ENCODE measurements at places on chromosomes 7 and 10.
A peak's percentile ranks its signal among the peaks of the same experiment; 100 is the strongest.

- DNase-seq, result no peak
These were observed 33.1 kb downstream of the STAMBPL1 start for GRCh38 chr10:88913127-88913526.

DNA sequence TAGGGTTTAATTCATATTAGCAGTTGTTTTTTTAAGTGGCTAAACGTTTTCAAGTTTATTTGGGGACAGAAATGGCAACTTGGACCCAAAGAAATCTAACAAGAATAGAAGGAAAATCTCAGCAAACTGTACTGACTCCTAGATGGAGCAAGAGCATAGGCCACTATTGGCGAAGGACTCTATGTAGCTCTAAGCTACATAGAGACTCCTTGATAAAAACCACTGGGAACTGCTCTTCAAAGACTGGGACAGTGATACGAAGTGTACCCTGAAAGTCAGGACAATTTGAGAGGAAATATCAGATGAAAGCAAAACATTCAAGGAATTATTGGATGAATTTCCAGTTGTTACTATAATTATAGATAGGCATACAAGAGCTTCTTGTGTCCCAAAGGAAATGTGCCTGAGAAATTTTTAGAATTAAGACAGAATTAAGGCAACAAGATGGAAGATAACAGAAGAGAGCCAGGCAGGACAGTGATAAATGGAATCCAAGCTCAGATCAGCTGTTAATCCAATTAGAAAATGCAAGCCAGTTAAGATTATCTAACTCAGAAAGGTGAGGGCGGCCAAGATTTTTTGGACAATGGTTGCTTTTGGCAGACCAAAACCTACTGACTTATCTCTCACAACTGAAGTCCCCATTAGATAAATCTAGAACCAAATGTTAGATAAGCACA lies 103.7 kb upstream of the IFRD1 start:
- DNase-seq, result no peak

DNA sequence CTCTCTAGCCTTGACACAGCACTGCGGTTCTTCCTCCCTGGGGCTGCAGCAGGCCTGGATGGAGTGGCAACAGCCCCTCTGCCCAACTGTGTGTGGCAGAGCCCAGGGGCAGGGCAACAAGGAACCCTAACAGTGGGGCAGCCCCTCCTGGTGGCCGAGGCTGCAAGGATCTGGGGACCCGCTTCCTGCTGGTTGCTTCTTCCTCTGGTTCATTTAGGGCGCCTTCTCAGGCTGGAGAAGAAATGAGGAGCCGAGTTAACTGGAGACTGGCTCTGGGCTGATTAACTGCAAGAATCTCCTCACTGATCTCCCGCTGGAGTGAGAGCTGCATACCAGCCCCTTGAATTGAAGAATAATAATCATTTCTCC lies 80.1 kb upstream of the EMX2 start:
- no peak for DNase-seq

- DNase-seq, result no peak
These were observed 96.1 kb upstream of the CDK6 start for GRCh38 chr7:92932450-92932849.

DNA sequence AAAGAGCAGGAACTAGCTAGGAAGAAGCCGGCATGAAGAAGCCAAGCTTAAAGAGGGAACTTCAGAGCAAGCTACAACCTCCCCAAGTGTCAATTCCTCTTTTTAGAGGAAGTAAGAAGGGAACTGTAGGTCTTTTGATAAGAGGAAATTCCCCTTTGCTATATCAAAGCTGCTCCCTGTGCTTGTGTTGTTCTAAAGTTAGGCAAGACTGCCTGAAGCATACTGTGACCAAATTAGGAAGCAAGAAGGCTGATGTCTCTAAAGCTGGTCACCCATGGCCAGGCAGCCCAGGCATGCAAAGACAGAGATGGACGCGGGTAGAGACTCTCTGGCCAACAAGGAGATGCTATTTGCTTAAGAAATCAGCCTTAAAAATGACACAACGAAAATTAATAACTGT lies 87.9 kb downstream of the RNF216 start:
- DNase-seq, result no peak

GRCh38 chr10:28754930-28755718 lies 77.8 kb downstream of the BAMBI start:
- no peak for DNase-seq

- no peak for DNase-seq
These were observed 233.6 kb downstream of the ANK3 start for GRCh38 chr10:60155943-60156683.

DNA sequence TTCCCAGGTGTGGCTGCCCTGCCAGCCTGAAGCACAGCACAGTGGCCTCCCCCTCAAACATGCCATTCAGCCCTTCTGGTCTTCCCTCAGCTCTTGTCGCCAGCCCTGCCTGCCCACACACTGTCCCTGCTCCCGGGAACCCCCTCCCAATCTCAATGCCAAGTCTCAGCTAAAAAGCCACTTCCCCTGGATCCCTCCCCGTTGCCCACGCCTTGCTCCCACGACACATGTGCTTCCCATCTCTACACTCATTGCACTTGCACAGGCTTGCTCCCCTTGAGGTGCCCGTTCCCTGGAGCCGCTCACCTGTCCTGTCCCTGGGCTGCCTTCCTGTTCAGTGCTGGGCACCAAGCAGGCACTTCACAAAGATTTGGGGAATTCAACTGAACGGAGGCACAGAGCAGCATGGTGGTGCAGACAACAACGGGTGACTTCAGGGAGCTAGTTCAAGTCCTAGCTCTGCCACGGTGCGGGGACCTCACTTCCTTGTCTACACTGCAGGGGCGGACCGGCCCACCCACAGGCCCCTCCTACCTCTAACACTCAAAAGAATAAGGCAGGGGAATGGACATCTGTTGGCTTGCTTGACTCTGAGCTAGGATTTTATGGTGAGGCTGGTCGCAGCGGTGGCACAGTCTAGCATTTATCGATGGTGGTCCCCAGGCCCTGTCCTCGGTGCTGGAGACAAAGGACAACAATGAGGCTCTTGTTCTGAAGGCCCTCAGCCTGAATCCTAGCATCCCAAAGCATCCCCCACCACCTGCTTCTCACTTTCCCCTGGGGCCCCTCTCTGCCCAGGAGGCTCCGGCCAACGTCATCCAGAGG lies 18.4 kb downstream of the RGS10 start:
- DNase-seq, result no peak

DNA sequence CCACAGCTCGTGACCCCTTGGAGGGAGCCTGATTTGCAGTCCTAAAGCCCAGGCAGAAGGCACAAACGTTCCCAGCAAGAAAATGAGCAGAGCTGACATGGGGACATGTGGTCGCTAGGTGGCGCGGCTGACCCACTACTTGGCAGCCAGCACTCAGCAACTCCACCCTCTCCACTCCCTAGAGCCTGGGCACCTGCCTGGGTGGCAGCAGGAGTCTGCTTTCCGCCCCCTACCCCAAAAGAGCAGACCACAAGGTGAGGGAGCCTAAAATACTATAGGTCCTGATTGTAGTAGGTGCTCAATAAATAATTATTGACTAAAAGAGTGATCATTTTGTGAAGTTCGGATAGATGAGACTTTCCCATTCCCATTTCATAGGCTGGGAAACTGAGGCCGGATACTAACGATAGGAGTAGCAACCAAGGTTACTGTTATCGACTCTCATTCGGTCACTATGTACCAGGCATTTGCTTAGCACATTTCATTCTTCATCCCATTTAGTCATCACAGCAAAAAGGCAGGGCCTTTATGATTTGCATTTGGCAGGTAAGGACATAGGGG lies 57.4 kb downstream of the NEUROG3 start:
- DNase-seq, result peak; percentile 61

DNA sequence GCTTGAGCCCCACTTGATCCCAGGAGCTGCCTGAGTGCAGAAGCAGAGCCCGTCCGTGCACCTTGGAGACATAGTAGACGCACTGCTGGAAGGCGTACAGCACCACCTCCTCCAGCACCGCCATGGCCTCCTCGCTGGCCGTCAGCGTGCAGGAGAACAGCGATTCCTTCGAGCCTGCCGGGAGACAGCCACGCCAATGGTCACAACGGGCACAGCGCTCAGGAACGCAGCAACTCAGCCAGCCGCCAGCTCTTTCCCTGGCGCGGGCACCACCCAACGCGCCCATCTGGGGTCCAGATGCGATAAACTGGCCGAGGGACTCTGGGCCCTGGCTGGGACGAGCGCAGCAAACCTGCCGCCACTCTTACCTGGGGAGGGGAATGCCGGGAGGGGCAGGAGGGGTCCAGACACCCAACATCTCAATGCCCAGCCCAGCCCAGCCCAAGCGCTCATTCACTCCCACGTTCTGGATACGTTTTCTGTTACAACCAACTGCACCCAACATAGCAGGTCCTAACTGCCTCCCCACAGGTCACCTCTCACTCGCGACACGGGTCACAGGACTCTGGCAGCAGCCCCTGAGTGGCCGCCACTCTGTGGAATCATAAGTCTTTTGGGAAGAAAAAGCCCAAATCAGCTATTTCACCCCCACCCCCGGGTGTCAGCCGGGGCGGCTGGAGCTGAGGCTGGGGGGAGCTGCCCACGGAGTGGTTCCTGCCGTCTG lies 41.9 kb downstream of the AP5Z1 start:
- DNase-seq, result no peak

GRCh38 chr10:65798133-65798532 lies 1127.7 kb upstream of the LRRTM3 start:
- no peak for DNase-seq

GRCh38 chr10:131901181-131901829 lies 497 bp downstream of the PPP2R2D start:
- peak; percentile 37 for DNase-seq

GRCh38 chr7:74482197-74482467 lies 28.4 kb downstream of the GTF2IRD1 start:
- DNase-seq, result no peak

DNA sequence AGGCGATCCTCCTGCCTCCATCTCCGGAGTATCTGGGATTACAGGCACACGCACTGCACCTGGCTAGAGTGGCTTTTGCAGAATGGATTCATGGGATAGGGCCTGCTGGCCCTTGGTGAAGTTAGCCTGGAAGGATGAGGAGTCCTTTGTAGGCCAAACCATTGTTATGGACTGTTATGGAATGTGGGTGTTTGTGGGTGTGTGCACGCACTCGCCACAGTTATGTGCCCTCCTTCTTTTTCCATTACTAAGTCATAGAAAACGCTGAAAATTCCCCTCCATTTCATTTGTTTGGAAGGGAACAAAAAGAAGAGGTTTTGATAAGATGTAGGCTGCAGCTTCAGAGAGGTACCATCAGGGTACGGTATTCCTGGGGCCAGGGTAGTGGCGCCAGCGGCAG lies 15.0 kb downstream of the ZNF862 start:
- no peak for DNase-seq

DNA sequence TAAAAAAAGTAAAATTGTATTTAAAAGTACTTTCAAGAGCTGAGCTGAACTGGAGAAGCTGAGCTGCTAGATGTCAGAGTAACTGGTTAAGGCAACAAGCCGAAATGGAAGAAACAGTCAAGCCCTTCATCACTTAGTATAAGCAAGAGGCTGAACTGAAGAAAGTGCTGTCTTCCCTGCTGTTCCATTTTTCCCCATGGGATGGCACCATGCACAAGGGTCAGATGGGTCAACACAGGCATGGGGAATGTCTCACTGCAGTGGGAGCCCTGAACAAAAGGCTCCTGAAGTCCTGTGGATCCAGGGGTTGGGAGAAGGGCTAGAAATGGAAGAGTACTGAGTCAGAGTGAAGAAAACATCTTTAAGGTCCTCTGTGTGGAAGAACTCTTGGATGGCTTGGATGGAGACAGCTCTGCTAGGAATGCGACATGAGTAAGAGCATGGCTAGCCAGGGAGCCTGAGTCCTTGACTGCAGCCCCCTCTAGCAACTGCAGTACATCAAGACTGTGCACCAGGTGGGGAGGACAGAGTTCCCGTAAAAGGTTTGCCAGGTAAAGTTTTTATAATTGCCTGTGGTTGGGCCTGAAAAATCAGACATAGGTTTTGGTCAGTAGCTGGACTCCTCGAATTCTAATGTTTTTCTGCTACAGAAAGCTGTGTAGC lies 348.3 kb downstream of the GPR158 start:
- DNase-seq, result no peak

- no peak for DNase-seq
These were observed 27.9 kb downstream of the LRRC20 start for GRCh38 chr10:70354556-70354955.

DNA sequence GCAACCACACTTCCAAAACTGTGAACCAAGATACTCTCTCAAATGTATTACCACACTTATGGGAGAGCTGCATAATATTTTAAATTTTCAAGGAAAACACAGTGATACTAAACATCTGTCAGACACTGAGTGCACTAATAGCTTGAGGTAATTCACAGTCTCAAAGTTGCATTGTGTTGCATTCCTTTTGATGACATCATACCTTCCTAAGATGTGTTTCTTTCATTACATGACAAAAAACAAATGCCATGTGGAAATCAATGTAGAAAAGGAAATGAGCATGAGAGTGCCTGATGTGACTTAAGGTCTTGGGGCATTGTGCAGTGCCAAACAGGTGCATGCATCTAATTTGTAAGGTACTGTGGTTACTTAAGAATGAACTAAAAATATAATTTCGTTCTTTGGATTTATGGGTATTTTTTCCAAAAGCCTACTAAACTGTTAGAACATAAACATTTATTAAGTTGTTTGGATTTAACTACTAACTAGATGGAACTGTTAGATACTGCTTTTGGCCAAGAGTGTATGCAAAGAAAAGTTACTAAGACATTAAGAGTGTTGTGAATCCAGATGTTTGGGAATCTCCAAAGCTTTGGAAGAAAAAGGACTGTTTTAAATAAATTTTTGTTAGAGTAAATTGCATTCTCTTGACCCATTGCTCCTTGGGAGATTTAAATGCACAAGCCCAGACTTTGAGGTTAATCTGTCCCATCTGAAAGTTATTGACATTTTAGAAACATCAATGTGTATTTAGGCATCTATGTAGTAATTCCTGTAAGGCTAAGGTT lies 496.2 kb upstream of the SEMA3D start:
- DNase-seq, result no peak

- no peak for DNase-seq
These were observed 281.5 kb downstream of the GRID1 start for GRCh38 chr10:86085136-86085535.

GRCh38 chr10:58177362-58177947 lies 90.2 kb downstream of the IPMK start:
- no peak for DNase-seq

All from activated effector memory CD4-positive, alpha-beta T cell treated with Interleukin-2 at 50 U/mL for 16 hours (primary cell).